ENCODE measurements at places on chromosomes 2 and 18.

DNA sequence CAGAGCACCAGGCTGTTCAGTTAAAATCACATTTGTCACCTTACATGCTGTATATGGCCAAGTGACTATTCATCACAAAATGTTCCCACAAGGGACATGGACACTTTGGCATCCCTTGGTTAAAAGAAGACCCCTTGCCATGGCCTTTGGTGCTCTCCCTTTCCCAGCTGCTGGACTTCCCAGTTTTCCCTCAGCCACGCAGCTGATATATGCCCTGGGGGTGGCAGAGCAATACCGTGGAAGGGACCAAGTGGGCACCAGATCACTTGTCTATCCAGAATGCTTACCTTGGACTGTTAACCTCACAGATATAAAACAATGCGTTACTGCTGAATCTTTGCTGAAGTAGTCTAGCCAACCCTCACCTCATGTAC, 35.3 kb downstream of the PAIP2B start:
- DNase-seq = no peak

DNA sequence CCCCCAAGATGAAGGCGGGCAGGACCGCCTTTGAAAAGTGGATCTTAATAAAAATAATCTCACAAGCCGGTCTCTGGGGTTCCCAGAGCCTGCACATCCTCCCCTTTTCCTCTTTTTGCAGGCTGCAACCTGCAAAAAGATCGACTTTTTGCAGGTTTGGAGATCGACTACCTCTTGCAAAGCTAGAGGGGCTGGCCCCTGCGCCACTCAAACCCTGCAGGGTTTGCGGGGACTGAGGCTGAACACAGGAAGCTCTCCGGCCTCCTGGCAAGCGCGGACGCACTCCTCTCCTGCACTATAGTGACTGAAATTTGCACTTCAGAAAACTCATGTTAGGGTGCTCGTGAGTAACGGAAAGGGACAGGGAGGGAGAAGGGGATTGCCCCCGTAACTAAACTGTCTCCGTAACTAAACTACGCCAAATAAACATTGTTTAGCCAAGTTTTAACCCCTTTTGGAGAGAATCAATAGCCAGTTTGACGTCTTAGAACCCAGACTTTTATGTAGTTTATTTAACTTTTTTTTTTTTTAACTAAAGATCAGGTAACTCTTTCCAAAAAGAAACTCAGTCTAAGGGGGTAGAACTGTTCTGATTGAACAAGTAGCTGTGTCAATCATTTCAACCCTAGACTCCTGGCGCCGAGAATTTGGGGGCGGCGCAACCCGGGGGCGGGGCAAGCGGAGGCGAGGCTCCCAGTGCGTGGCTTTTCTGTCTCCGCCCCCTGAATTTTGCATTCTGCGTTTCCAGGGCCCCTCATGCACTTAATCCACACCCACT, 2.5 kb downstream of the IGFBP5 start:
- peak; percentile 92 for DNase-seq

DNA sequence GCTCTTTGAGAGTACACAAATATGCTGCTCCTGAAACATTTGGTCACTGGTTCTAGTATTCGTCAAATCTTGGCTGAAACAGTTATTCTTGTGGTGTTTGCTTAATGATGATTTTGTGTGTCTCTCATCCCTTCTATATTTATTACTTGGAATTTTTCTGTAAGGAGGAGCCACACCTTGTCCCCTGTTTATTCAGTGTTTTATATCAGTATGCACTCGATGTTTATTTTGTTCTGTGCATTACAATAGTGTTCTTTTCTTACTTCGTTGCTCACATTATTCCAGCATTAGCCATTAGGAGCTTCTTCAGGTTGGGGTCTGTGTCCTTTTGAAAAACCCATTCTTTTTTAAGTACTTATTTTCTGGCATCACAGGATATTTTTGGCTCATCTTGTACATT, 5.1 kb upstream of the RAMP1 start:
- no peak for DNase-seq

DNA sequence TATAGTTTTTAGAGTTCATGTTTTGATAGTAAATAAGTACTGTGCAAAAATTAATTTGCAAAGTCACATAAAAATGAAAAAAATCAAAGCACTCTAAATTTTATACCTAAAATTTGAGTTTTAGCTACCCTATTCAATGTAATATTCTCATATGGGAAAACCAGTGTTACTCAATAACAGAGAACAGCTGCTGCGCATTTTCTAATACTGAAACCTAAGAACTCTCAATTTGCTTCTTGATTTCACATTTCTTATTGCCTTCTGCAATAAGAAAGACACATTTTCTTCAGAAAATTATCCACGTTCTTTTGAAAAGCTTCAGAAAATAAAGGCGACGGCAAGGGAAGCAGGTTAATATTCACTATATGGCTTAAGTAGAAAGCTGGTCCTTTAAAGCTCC, 199.1 kb upstream of the CCDC150 start:
- no peak for DNase-seq

GRCh38 chr2:224875841-224876240, 159.7 kb upstream of the CCDC195 start:
- no peak for DNase-seq

GRCh38 chr2:42757981-42758740, 5.8 kb downstream of the OXER1 start:
- DNase-seq = no peak

- no peak for DNase-seq
Measured at GRCh38 chr18:74692367-74693013, 94.8 kb downstream of the ZNF407 start.

DNA sequence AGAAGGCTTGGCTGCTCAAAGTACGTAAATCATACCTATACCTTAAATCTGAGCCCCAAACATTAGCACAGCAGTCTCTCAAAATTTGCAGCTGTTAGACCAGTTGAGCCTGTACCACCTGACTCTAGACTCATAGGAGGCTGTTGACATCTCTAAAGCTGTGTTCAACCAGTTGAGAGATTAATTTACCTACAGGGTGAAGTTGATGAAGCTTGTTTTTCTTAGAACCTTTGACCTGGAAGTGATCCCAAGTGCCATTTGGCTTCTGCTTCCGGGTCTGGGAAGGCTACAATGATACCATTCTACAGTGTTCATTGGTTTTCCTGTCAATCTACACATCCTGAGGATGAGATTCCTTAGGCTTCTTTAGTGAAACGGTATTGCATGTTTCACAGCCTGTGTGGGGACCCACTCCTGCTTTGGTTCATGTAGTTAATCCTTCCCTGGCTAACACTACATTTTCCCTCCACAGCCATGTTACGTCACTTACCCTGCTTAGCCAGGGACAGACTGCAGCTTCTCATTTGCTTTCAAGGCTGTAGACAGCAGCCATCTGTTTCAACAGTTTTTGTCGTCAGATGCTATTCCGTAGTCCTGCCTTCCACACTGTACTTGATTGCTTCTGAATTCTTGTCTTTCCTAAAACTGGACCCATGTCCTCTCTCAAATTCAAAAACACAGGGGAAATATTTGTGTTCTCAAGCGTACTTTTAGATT, 4.7 kb upstream of the IL1RL2 start:
- DNase-seq = no peak

DNA sequence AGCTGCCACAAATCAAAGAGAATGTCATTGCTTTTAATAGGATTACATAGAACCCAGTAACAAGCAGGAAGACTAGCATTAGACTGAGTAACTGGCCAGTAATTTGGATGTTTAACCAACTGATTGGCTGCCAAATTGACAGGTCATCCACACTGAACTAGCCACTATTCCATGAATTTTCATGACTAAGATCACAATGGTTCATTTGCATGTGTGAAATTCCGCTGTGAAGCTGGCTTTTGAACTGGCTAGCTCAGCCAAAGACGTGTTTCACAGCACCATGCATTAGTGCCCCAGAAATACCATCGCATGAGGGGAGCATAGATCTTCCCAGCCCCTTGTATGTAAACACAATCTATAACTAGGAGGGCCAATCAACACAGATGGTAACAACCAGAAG, 649.8 kb downstream of the ARHGAP15 start:
- no peak for DNase-seq

- DNase-seq = no peak
Measured at GRCh38 chr2:233384015-233384414, 29.7 kb downstream of the DGKD start.

- no peak for DNase-seq
Measured at GRCh38 chr2:178928077-178928476, 120.9 kb upstream of the TTN start.

GRCh38 chr2:8049176-8049575, 632.7 kb upstream of the ID2 start:
- no peak for DNase-seq

GRCh38 chr18:58792086-58792485, 72.6 kb upstream of the ZNF532 start:
- no peak for DNase-seq

DNA sequence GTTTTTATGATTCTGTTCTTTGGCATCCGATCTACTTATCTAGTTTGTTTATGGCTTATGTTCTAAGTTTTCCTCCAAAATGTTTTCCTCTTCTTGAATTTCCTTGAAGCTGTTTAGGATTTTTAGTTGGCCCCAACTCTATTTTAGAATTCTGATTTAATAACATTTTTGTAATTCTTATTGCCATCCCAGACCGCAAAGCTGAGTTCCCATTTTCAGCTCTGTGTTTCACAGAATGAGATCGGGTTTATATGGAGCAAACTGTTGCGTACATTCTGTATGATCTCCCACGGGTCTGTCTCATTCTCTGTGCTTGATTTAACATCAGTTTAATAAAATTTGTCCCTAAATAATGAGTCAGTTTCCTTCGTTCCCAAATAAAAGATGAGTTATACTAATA, 59.3 kb downstream of the DPP4 start:
- no peak for DNase-seq

DNA sequence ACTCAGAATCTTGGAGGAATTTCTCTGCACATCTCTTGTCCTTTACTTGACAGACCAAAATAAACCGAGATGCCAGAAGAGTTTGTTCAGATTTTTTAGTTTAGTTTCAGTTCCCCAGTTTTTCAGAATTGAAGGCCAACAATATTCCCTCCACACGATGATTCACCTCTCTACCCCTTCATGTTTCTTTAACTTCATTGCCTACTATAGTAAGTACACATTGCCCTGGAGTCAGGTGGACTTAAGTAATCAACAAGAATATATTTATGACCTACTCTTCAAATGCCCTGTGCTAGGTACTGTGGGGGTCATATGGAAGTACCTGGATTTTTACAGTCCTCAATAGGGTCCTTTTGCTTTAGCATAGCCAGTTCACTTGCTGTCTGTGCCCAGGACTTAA, 79.6 kb upstream of the CTLA4 start:
- no peak for DNase-seq

- DNase-seq = no peak
Measured at GRCh38 chr2:237873897-237874551, 14.6 kb downstream of the RAMP1 start.

GRCh38 chr2:238709325-238710025, 138.4 kb upstream of the TWIST2 start:
- no peak for DNase-seq

GRCh38 chr2:135831180-135831812, 5.7 kb downstream of the LCT start:
- no peak for DNase-seq

DNA sequence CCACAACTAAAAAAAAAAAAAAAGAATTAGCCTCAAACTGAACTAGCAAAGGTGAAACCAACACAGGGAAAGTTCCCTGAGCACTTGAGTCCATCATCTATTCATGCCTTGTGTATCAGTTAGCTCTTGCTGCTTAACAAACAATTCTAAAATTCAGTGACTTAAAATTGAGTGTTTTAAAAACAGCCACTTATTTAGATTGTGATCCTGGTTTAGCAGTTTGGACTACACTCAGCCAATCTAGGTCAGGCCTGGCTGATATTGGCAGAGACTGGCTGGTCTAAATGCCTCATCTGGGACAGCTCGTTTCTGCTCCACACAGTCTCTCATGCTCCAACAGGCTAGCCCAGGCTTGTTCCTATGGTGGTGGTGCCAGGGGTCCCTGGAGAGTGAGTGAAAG, 247.9 kb downstream of the ATAD2B start:
- DNase-seq = no peak

DNA sequence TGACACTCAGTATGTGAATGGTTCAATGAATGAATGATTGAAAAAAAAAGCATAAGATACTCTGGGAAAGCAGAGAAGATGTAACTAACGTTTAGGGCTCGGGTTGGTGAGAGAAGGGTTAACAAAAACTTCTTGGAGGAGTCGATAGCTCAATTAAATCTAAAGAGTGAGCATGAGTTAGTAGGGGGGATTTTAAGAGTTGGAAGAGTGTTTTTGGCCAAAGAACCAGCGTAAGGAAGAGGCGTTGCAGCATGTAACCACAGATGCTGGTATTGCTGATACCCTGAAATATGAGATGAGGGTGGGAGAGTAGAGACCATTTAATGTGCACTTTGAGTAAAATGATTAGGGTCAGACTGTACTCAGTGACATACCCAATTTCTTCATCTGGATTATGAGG, 14.5 kb downstream of the ARHGAP28 start:
- DNase-seq = no peak

DNA sequence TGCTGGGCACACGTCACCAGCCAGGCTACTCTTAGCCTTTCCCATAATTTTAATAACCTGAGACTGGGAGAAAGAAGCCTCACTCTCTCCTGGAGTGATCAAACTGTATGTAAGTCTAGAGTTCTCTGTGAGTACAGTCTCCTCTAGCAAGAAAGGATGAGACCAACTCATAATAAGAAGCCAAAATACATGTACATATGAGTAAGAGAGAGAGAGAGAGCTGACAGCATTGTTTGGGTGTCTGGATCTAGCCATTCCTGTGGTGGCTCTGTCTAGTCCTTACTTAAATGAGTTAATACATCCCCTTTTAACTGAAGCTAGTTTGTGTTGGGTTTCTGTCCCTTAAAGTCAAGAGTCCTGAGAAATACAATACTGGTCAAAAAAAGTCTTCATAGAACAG, 26.0 kb upstream of the ANXA4 start:
- DNase-seq = no peak

GRCh38 chr2:241479026-241479898, 29.1 kb downstream of the STK25 start:
- DNase-seq = no peak

GRCh38 chr2:236858661-236859060, 227.0 kb upstream of the COPS8 start:
- DNase-seq = no peak

- peak; percentile 93 for DNase-seq
Measured at GRCh38 chr2:36044411-36044810, 311.2 kb upstream of the CRIM1 start.

GRCh38 chr2:110955556-110955955, 165.2 kb upstream of the BCL2L11 start:
- peak; percentile 33 for DNase-seq

- no peak for DNase-seq
Measured at GRCh38 chr18:79366177-79367094, 29.3 kb upstream of the NFATC1 start.
